ENCODE measurements at places on chromosomes 13 and 19. TPM values are rescaled to one million over a fixed set of nuclear protein-coding genes. Genes with fewer than 3 reads are reported as not detected.

The PLVAP gene
- not detected for total RNA-seq

The C19orf67 gene
- total RNA-seq = not detected

The NR1H2 gene
- total RNA-seq = 82.1 TPM

The CTXN1 gene
- 4.6 TPM for total RNA-seq

The SELENOV gene
- not detected for total RNA-seq

The SIGLEC5 gene
- total RNA-seq = not detected

The GIPR gene
- not detected for total RNA-seq

The ZNF799 gene
- total RNA-seq = 2.0 TPM

The CLEC17A gene
- total RNA-seq = not detected

The CBY2 gene
- not detected for total RNA-seq

The FCAR gene
- not detected for total RNA-seq

The DENND1C gene
- not detected for total RNA-seq

The PDX1 gene
- not detected for total RNA-seq

The DACH1 gene
- total RNA-seq = 2.1 TPM

The ZNF543 gene
- total RNA-seq = 11.6 TPM

The NXNL1 gene
- not detected for total RNA-seq

The KLK10 gene
- total RNA-seq = not detected

The KIR2DL4 gene
- not detected for total RNA-seq

The ZNF99 gene
- total RNA-seq = not detected

The UPK1A gene
- total RNA-seq = not detected

The IL11 gene
- total RNA-seq = 15.1 TPM

The LRRC63 gene
- total RNA-seq = not detected

The CAMSAP3 gene
- total RNA-seq = not detected

The KCNN1 gene
- not detected for total RNA-seq

The ZNF66 gene
- total RNA-seq = 3.3 TPM

The CGB8 gene
- not detected for total RNA-seq

The ZNF256 gene
- total RNA-seq = 5.0 TPM

The SH2D3A gene
- total RNA-seq = 0.29 TPM

The ZIC2 gene
- total RNA-seq = not detected

The SLC10A2 gene
- total RNA-seq = not detected

The KCNN4 gene
- 1.9 TPM for total RNA-seq

The SPC24 gene
- total RNA-seq = 110 TPM

The DNAAF3 gene
- total RNA-seq = 0.66 TPM

The SLC25A42 gene
- total RNA-seq = 6.1 TPM

The YJEFN3 gene
- total RNA-seq = 0.57 TPM

The RAB20 gene
- total RNA-seq = 11.2 TPM

The TMEM86B gene
- total RNA-seq = 1.9 TPM

The PSG11 gene
- not detected for total RNA-seq

The ZNF763 gene
- 0.57 TPM for total RNA-seq

The CHST8 gene
- total RNA-seq = not detected

The TUBGCP3 gene
- total RNA-seq = 14.0 TPM

The LPAR2 gene
- total RNA-seq = 1.0 TPM

The UHRF1 gene
- total RNA-seq = 2.8 TPM

The ATXN8OS gene
- total RNA-seq = not detected

The ZNF536 gene
- not detected for total RNA-seq

The NOVA2 gene
- not detected for total RNA-seq

The PSG7 gene
- not detected for total RNA-seq

The ZNF813 gene
- total RNA-seq = 2.2 TPM

The TTYH1 gene
- not detected for total RNA-seq

The ADGRE3 gene
- total RNA-seq = 0.14 TPM

The APC2 gene
- 0.14 TPM for total RNA-seq

The ZNF628 gene
- 3.3 TPM for total RNA-seq

The ZNF529 gene
- 10.3 TPM for total RNA-seq

The FGF14 gene
- 0.57 TPM for total RNA-seq

The SLITRK1 gene
- not detected for total RNA-seq

The KCNJ14 gene
- 0.29 TPM for total RNA-seq

The MUC16 gene
- total RNA-seq = not detected

The CDX2 gene
- total RNA-seq = not detected

The ZNF549 gene
- total RNA-seq = 3.9 TPM

Measured in placental pericyte (primary cell).